A549 treated with GW870086 at 1 μM for 4 hours (cell line): ENCODE measurements at places on chromosomes 6 and 20. TPM values are rescaled to one million over a fixed set of nuclear protein-coding genes. Genes with fewer than 3 reads are reported as not detected.

Gene SPATS1
- not detected in 5 replicates for total RNA-seq

Gene VIP
- not detected in 5 replicates for total RNA-seq

Gene CENPQ
- 4.7 to 7.3 TPM (median 6.5 TPM) in 5 replicates for total RNA-seq

Gene DUSP15
- 0.66 to 1.6 TPM (median 1.0 TPM) in 5 replicates for total RNA-seq

Gene IL17A
- not detected in 5 replicates for total RNA-seq

Gene TSPO2
- total RNA-seq: not detected in 5 replicates

Gene SPEF1
- 1.4 to 2.7 TPM (median 2.0 TPM) in 5 replicates for total RNA-seq

Gene SULF2
- total RNA-seq: 20.4 to 26.3 TPM (median 22.8 TPM) in 5 replicates

Gene CDKN1A
- total RNA-seq: 301 to 381 TPM (median 362 TPM) in 5 replicates

Gene MOCS1
- 1.3 to 2.8 TPM (median 2.1 TPM) in 5 replicates for total RNA-seq

Gene MCCD1
- total RNA-seq: not detected in 5 replicates

Gene GSTA3
- not detected in 5 replicates for total RNA-seq

Gene USP49
- 0.93 to 1.2 TPM (median 0.97 TPM) in 5 replicates for total RNA-seq

Gene IP6K3
- total RNA-seq: 0.40 to 0.80 TPM (median 0.46 TPM) in 5 replicates

Gene BRPF3
- 8.4 to 10.5 TPM (median 9.6 TPM) in 5 replicates for total RNA-seq

Gene CST5
- not detected in 5 replicates for total RNA-seq

Gene NCR2
- total RNA-seq: not detected in 5 replicates

Gene ADTRP
- 0.38 to 0.71 TPM (median 0.58 TPM) in 4 of 5 replicates, not detected in the other for total RNA-seq

Gene EFCAB8
- total RNA-seq: not detected in 5 replicates

Gene BRD2
- total RNA-seq: 110 to 139 TPM (median 125 TPM) in 5 replicates

Gene C6orf15
- total RNA-seq: not detected in 5 replicates

Gene TMEM151B
- 0.06 to 0.08 TPM (median 0.07 TPM) in 4 of 5 replicates, not detected in the other for total RNA-seq

Gene TRMT6
- 39.3 to 42.5 TPM (median 41.2 TPM) in 5 replicates for total RNA-seq

Gene C6orf58
- 0.24 to 0.25 TPM in 2 of 5 replicates, not detected in the others for total RNA-seq
